Motor neuron (in vitro differentiated cells): ENCODE measurements at places on chromosomes 5 and 9. TPM values are rescaled to one million over a fixed set of nuclear protein-coding genes. Genes with fewer than 3 reads are reported as not detected.
A peak's percentile ranks its signal among the peaks of the same experiment; 100 is the strongest.

GRCh38 chr5:135944967-135945560, 9.7 kb downstream of the LECT2 start:
- no peak for ATAC-seq

GRCh38 chr5:44278469-44278868, 110.8 kb downstream of the FGF10 start:
- ATAC-seq, result no peak

- peak; percentile 20 for ATAC-seq
Observed at GRCh38 chr9:137499858-137500661, 40.9 kb upstream of the NSMF start.

GRCh38 chr5:58963821-58964220, 380.9 kb downstream of the RAB3C start:
- no peak for ATAC-seq

- no peak for ATAC-seq
Observed at GRCh38 chr9:14216612-14217194, 97.2 kb downstream of the NFIB start.

DNA sequence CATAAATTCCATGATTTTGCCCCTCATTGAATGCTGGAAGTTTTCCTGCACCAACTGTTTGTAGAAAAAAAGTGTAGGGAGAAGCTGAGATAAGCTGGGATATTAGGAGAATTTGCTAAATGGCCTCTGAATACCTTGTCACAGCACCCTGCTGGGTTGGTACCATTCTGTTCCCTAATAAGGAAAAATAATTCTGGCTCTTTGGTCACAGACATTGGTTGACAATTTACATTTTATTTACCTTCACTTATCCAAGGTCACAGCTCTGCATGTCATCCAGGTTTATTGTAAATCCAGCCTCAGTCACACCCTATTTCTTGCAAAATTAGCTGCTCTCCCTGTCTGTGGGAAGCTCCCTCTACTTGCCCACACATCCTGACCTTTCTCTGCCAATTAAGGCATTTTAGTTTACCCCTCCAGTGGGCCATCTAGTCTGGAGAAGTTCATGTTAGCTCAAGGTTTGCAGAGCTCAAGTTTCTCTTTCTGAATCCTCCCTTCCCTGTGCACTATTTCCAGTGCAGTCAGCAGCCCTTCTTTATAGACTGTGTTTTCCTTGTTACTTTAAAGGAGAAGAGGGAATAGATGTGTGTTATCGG, 115.4 kb upstream of the NTRK2 start:
- no peak for ATAC-seq

DNA sequence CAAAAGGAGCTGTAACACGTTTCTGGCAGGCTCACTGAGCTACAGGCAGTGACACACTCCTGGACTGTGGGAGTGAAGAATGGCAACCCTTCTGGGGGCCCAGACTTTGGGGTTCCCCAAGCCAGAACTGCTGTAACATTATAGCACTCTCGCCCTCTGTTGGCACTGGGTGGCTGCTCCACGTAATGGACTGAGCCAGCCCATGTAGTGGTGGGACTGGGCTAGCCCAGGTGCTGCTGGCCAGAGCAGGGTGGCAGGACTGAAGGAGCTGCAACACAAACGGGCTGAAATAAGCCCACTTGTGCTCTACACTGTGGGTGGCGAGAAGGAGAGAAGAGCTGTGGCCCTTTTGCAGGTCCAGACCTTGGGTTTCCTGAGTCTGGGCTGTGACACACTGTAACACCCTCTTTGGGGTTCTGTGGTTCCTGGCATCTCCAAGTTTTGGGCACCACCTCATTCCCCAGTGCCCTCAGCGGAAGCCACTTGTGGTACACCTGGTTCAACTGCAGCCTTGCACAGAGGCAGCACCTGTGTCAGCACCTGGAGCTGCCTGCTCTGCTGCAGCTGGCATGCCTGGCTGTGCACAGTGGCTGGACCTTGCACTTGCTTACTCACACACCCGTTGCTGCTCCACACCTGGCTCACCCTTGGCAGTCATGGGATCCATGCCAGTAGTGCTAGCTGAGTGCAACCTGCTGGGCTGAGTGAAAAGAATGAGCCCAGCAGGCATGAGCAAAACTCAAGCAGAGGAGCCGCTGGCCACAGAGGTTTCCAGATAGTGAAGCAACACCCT, 95.0 kb upstream of the PRR16 start:
- no peak for ATAC-seq

GRCh38 chr5:124199893-124200292, 546.5 kb downstream of the ZNF608 start:
- ATAC-seq, result peak; percentile 41

GRCh38 chr5:54206580-54207229, 103.7 kb downstream of the ARL15 start:
- no peak for ATAC-seq

GRCh38 chr5:161312882-161313281, 233.6 kb downstream of the GABRB2 start:
- no peak for ATAC-seq

- ATAC-seq, result no peak
Observed at GRCh38 chr5:133818031-133818431, 150.4 kb downstream of the C5orf15 start.

DNA sequence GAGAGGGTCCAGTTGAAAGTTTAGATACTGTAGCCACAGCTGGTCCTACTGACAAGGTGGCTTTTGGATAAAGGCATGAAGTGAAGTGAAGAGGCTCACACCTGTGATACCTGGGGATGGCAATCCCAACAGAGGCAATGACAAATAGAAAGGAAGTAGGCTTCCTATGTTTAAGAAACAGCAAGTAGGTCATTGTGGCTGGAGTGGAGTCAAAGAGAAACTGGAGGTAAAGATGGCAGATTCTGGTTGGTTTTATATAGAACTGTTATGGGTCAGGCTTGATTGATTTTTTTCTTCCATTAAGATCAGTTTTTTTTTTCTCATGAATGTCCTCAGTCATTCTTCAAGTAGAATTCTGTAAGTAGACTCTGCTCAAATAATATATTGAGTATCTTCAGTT, 79.5 kb downstream of the ANXA1 start:
- no peak for ATAC-seq

- no peak for ATAC-seq
Observed at GRCh38 chr9:123406691-123407216, 50.8 kb downstream of the CRB2 start.

- peak; percentile 81 for ATAC-seq
Observed at GRCh38 chr5:159310511-159310910, 19.8 kb downstream of the IL12B start.

DNA sequence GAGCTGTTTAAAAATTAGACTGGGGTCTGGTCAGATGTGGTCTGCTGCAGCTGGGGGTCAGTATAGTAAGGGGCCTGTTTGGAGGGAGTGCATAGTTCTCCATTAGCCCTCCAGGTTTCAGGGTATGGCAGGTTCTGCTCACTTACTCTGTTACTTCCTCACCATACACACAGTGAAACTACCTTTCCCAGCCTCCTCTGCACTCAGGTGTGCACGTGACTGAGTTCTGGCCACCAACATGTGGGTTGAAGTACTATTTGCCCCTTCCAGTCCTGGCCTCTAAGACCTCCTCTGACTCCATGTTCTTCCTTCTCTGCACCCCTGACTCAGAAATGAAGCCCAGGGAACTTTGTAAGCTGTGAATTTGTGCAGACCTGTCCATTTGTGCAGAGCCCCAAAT, 190.5 kb upstream of the CLINT1 start:
- no peak for ATAC-seq

GRCh38 chr9:100449420-100449819, 22.5 kb downstream of the MSANTD3 start:
- no peak for ATAC-seq

GRCh38 chr9:84212246-84212645, 128.3 kb downstream of the SLC28A3 start:
- no peak for ATAC-seq

GRCh38 chr5:36599986-36600779, 6.2 kb upstream of the SLC1A3 start:
- no peak for ATAC-seq

GRCh38 chr9:15086778-15087324, 176.6 kb upstream of the FREM1 start:
- no peak for ATAC-seq

- ATAC-seq, result no peak
Observed at GRCh38 chr9:76571743-76572146, 112.8 kb downstream of the GCNT1 start.

DNA sequence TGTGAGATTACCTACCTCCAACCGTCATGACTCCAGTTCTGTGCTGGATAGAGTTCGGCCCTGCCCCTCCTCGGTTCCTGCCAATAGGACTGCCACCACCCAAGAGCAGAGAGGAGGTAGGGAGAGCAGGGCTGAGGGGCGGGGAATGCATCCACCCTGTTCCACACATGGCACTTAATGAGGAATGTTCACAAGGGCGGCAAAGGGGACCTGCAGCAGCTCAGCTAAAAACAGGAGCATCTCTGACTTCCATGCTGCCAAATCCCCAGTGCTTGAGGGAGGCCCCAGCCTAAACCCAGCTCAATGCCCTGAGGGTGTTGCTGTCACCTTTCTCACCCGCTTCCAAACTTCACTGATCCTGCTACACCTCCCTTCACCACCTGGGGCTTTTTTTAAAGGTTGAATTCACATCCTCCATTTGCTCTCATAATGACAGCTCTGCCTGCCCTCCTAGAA, 7.8 kb upstream of the DELE1 start:
- peak; percentile 87 for ATAC-seq

DNA sequence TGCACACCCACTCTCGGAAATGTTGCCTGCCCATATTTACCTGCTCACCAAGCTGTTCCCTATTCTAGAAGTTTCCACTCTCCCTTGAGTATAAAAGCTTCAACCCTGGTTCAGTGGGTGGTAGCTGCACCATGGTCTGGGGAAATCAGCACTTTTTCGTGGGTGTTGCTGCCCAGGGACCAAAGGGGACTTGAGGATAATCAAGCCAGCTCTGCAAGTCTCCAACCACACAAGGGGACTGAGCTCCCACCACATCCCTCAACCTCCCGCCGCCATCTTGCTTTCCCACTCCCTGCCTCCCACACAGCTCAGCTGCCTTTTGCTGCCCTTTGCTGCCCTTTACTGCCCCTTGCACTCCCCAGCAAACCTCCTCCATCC, 210.0 kb downstream of the AUH start:
- no peak for ATAC-seq

- ATAC-seq, result no peak
Observed at GRCh38 chr5:133029416-133029815, 3.1 kb upstream of the ZCCHC10 start.

GRCh38 chr5:139417214-139417613, 13.3 kb upstream of the SPATA24 start:
- no peak for ATAC-seq

DNA sequence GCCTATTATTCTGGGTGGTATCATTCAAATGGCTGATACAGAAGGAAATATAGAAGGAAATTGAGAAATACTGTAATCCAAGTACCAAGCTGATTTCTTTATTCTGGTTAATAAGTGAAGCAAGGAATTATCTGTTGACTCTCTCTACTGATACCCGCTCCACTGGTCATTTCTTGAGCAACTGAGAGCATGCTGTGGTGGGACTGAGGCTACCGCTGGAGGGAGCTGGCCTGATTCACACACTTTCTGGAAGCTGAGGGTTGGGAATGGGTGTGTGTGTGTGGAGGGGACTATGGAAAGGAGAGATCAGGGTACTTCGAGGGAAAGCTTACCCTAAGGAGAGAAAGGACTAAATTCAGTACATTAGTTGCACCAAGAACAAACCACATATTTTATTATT, 104.1 kb downstream of the UGCG start:
- no peak for ATAC-seq

DNA sequence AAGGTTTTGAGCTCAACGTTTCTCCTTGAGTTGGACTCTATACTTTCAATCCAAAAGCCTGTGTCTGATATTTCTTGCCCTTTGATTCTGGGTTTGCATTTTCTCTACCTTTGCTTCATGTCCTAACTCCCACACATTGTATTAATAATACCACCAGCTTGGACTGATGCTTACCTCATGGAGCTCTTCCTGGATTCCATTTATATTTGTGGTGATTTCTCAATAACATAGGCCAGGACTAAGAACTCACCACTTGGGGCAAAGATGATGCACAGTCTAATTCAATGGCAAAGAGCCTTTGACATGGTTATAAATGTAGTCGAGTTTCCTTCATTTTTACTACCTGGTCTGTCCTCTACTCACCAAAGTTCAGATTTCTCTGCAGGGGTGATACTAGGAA, 27.5 kb upstream of the EFNA5 start:
- no peak for ATAC-seq

DNA sequence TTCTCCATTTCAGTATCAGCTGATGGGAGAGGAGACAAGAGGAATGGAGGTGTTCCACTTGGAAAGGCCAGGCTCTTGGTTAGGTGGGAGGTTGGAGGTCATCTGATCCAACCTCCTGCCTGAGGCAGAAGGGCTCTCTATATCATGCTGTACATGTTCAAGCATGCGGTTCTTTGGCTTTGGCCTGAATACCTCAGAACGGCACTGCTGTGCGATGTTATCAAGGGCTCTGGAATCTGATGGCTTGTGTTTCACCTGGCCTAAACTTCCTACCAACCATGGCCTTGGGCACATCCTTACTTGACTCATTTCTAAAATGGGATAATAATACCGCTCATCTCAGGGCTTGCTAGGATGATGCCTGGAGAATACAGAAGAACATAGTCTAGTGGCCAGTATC, 90.1 kb upstream of the FAM169A start:
- ATAC-seq, result no peak

DNA sequence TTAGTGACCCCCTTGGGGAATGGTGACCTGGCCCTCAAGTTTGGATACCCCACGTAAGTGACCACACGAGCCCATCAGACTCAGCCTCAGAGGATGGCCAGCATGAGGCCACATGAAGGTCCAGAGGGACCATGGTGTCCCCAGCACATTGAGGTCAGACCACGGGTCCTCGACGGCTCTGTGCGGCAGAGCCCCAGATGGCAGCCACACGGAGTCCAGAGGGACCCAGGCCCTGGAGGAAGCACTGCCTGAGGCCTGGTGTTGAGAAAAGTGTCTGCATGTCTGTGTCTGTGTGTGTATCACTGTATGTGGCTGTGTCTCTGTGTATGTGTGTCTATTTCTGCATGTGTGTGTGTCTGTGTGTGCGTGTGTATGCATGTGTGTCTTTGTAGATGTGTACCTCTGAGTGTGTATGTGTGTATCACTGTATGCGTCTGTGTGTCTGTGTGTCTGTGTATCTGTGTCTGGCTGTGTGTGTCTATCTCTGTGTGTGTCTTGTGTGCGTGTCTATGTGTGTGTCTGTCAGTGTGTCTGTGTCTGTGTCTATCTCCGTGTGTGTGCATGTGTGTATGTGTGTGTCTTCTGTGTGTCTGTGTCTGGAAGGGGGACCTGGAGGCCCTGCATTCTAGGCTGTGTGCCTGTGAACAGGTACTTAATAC, 992 bp downstream of the LCNL1 start:
- no peak for ATAC-seq

IFNA21 gene
- total RNA-seq, result 0.77 TPM in 1 of 2 replicates, not detected in the other

TTC39B gene
- 3.9 and 5.4 TPM in 2 replicates for total RNA-seq

SHOC1 gene
- total RNA-seq, result 0.24 and 0.29 TPM in 2 replicates

ZCCHC7 gene
- total RNA-seq, result 20.9 and 25.6 TPM in 2 replicates

CARTPT gene
- total RNA-seq, result not detected in 2 replicates

SARDH gene
- 2.1 and 2.8 TPM in 2 replicates for total RNA-seq

LCN9 gene
- not detected in 2 replicates for total RNA-seq

GHR gene
- total RNA-seq, result 11.8 and 13.8 TPM in 2 replicates

SLC26A2 gene
- 17.0 and 19.0 TPM in 2 replicates for total RNA-seq

PCDHGB5 gene
- total RNA-seq, result 6.0 and 9.4 TPM in 2 replicates

NFIB gene
- total RNA-seq, result 0.67 and 0.73 TPM in 2 replicates

EIF4E1B gene
- total RNA-seq, result 0.32 and 0.47 TPM in 2 replicates
